Activated T-cell treated with anti-CD3 and anti-CD28 coated beads for 48 hours (primary cell): ENCODE measurements at places on chromosomes 3 and 15.

GRCh38 chr15:72579814-72580213 is 74.7 kb upstream of the GOLGA6B start:
- no peak for DNase-seq

DNA sequence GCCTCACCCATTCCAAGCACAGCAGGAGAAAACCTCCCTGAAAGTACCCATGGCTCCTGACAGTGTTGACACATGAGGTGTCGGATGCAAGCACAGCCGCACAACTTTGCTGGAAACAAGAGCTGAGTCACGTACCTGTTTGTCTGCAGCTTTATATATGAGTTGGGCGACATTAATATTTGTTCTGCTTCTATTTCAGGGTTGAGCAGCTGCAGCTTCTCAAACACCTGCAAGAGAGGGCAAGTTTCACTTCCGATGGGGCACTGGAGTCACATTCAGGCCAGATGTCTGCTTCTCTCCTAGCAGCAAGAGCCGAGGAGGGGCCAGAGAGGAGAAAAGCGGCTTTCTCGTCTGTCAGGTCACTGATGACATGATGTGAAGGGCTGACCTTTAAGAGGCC is 88.0 kb downstream of the NUP210 start:
- no peak for DNase-seq

DNA sequence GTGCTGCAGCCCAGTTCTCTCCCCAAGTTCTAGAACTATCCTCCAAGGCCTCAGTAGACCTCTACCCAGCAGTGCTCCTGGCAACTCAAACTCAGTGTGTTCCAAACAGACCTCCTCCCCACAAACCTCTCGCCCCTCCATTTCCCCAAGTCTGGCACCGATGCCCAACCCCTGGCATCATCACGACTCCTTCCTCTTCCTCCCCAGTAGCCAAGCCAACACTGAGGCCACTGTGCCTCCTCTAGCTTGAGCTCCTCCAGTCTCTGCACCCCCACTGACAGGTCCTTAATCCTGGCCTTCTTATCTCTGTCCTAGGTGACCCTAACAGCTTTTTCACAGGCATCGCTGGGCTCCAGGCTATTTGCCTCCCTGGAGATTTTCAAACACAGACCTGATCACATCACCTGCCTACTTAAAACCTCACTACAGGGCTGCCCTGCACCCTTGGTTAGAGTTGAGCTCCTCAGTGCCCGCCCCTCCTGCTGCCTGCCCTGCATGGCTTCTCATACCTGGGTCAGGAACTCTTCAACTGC is 6.8 kb downstream of the ARPIN start:
- no peak for DNase-seq

DNA sequence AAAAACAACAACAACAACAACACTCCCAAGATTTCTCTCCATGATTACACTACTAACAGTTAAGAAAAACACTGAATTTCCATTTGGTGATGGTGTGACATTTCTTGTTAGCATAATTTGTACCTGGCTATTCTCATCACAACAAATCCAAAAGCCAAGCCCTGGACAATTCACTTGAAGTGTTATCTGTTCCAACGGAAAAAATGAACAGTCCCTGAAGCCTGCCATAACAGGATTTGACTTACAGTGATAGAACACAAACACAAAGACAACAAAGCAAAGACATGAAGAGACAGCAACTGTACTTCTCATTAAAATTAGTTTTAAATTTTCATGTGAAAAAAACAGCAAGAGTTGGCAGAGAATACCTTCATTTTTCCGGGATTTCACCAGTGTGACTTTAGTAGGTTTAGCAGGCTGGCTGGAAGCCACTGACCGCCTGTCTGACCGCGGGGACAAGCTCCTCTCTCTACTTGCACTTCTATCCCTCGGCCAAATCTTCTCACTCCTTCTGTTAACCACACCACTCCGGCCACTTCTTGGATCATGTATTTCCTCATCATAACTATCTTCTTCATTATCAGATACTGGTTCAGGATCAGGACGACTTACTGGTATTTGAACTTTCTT is 56.3 kb downstream of the TJP1 start:
- DNase-seq = no peak

GRCh38 chr3:63961891-63962290 is 49.7 kb upstream of the SCAANT1 start:
- no peak for DNase-seq

DNA sequence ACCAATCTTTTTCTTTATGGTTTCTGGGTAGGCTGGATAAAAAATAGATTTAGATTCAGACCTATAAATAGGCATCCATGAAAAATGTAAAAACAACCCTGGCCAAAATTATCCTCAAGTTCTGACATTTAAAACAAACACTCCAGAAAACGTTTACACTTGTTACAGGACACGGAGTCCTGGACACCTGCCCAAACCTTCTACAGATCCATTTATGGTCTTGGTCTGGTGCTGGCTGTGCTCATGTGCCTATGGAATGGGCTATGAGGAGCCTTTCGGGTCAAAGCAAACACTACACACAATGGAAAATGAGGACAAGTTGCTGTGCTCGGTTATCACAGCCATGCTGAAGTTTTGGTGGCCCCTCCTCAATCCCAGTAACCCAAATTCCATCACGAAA is 108.1 kb downstream of the PDZRN3 start:
- DNase-seq = no peak

DNA sequence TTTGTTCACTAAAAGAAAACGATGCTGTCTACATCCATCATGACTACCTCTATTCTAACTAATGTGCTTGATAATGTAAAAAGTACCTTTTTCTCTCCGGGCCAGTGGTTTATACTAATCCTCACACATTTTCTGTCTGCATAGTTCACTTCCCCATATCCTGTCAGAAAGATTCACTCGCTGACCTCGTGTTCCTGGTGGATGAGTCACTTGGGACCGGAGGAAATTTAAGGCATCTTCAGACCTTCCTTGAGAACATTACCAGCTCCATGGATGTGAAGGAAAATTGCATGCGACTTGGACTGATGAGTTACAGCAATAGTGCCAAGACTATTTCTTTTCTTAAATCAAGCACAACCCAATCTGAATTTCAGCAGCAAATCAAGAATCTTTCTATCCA is 33.8 kb downstream of the COL6A5 start:
- DNase-seq = no peak

DNA sequence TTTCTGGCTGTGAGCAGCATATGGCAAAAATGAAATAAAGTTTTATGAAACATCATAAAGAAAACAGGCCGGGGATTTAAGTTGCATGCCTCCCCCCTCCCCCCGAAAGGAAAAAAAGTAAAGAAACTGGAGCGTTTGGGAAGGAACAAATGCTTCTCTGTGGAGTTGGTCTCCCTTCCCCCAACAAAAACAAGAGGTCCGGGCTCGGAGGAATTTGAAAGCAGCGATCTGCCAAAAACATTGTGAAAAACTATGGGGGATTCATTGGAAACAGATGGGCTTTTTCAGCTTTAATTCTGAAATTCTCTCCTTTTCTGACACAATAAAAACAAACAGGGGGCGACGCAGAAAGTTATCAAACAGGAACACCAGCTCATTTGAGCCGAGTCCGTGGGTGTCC is 17.0 kb downstream of the RGMA start:
- no peak for DNase-seq

GRCh38 chr15:72037321-72037720 is 80.6 kb downstream of the MYO9A start:
- no peak for DNase-seq

DNA sequence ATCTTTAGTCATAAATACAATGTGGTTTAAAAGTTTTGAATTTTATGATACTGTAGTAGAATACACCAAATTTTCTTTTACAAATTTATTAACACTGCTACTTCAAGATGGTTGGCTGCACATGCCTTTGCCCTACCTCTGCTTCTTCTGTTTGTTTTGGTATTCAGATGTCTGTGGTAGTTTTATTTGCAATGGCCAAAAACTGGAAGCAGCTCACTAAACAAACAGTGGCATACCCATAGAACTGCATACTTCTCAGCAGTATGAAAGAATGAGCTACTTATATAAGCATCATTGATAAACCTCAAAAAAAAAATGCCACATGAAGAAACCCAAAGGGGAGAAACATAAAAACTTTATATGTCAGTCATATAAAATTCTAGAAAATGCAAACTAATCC is 19.5 kb downstream of the ARIH2 start:
- DNase-seq = no peak

DNA sequence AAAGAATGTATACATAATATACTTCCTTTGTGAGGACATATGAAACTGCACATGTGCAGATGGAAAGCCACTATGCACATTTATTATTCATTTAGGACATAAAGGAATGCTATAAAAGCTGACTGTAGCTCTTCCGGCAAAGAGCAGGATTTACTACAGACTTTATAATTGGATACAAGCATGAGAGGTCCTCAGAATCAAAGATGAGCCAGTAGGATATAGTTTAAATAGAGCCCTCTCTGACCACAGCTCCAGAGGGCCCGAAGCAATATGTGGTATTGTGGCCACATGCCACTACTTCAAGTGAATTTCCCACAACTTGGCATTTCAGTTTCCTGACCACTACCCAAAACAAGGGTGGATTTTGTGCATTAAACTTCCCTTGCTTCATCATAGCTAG is 140.9 kb downstream of the ATP8B4 start:
- no peak for DNase-seq

DNA sequence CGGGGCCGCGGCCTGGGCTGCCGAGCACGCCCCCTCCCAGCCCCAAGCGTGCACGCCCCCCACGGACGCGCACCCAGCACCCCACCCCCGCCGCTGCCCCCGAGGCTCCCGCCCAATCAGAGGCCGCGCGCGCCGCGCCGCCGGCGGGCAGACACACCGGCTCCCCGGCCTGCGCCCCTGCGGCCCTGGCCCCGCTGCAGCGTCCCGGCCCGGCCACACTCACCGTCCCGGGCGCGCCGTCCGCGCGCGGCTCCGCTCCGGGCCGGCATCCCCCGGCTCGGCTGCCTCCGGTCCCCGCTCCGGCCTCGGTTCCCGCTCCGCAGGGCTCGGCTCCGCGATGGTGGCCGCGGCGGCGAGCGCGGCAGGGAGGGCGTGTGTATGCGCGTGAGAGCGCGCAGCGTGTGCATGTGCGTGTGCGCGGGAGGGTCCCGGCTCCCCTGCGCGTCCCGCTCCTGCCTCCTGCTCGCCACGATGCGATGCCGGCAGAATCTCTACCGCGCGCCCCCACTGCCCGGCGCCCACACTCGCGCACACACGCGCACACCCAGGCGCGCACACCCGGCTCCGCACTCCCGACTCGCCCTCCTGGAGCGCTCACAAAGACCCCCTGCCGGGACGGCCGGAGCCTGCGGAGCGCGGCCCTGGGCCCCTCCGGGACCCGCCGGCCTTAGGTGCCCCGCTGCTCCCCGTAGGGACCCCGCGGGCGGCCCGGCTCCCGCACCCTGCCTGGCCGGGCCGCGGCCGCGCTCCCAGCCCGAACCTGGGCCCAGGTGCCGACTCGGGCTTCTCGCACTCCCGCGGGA is 186.5 kb upstream of the LINGO1 start:
- DNase-seq = no peak

DNA sequence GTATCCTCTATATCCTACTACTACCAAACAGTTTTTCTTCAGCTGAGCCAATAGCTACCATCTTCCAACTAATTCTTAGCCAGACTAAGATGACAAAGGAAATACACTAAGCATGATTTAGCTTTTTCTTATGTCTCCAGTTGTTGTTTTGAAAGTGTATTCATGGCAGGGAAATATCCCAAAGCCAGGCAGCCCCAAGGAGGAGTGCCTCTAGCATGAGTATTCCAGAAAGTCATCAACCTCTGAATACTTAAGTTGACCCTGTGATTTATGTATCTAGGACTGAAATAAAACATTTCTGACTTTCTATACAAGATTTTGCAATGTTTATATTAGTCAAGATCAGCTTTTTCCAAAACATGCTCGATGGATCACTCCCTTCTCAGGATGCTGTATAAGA is 449.1 kb downstream of the IL5RA start:
- DNase-seq = no peak

DNA sequence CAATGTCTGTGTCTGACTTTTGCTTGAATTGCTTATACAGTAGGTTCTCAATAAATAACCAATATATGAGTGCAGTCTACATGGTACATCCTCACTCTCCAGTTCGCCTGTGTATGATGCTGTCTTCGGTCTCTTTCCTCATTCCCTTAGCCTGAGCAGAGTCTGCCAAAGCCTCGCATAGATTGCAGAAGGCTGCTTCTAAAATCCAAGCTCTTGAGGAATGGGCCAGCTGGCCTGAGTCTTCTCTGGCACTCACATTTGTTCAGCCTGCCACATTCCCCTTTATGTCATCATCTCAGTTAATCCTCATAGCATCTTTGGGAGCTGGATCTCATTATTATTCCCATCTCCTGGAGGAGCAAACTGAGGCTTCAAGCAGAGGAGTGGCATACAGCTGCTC is 27.2 kb upstream of the ADAMTS7 start:
- DNase-seq = no peak

DNA sequence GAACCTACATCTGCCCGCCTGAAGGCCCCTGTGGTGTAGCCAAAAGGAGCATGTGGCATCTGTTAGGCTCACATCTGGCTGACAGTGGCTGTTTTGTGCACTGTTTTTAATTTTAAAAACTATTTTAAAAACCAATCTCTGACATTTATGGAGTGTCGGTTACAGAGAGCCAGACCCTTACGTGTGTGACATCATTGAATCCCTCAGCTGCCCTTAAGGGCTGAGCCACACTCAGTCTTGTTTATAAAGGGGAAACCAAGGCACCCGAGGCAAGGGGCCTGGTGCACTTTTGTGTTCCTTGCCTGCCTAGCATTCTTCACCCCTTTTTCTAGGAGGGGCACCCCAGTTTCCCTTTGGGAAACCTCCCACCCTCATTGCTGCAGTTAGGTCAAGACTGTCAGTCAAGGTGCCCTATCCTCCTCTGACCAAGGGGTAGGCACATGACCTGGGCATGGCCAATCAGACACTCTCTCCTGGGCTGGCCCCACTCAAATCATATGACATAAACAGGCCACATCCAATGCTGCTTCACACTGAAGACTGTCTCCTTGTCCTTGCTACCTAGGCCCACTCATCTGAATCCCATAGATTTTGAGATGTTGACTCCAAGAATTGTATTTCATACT is 105.3 kb downstream of the LSM3 start:
- no peak for DNase-seq
